ENCODE measurements at places on chromosomes 2 and 18. TPM values are rescaled to one million over a fixed set of nuclear protein-coding genes. Genes with fewer than 3 reads are reported as not detected.

The OBSL1 gene
- total RNA-seq: 76.7 TPM

The ACTR1B gene
- 70.6 TPM for total RNA-seq

- no peak for DNase-seq
These were observed 124.1 kb upstream of the XIRP2 start for GRCh38 chr2:166764216-166764615.

DNA sequence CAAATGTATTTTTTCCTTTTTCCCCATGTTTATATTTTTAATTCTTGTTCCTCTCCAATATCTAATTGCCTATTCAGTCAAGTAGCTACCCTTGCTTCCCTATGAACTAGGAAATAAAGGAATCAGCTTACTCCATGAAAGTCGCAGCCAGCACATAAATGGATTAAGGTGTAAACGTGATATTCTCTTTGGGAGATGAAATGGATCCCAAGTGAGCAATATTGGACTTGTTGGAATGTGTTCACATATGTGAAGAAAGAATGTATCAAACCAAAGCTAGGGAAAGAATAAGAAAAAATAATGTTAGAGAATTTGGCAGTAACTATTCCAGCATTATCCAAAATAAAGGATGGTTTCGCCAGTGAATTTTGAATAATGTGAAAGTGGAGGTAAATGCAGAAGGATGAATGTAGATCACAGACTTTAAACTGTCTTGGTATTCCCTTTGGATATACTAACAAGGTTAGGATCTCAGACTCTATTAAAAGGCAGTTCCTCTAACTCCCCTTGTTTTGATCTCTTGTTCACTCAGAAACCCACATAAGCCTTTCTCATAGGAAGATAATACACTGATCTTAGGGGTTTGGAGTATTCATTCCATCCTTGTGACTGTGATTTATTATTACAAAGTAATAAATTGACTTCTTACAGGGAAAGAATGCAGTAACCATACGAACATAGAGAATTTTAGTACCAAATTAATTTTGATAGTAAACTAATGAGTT is 208.1 kb downstream of the BABAM2 start:
- DNase-seq: no peak

DNA sequence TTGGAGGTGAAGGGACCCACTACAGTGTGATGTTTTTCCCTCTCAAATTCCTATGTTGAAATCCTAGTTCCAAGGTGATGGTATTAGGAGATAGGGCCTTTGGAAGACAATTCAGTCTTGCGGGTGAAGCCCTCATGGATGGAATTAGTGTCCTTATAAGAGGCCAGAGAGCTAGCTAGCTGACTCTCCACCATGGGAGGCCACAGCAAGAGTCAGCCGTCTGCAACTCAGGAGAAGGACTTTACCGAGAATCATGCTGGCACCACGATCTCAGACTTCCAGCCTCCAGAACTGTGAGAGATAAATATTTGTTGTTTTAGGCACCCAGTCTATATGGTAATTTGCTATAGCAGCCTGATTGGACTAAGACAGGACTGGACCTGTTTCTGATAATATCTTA is 461.4 kb downstream of the TSN start:
- no peak for DNase-seq

DNA sequence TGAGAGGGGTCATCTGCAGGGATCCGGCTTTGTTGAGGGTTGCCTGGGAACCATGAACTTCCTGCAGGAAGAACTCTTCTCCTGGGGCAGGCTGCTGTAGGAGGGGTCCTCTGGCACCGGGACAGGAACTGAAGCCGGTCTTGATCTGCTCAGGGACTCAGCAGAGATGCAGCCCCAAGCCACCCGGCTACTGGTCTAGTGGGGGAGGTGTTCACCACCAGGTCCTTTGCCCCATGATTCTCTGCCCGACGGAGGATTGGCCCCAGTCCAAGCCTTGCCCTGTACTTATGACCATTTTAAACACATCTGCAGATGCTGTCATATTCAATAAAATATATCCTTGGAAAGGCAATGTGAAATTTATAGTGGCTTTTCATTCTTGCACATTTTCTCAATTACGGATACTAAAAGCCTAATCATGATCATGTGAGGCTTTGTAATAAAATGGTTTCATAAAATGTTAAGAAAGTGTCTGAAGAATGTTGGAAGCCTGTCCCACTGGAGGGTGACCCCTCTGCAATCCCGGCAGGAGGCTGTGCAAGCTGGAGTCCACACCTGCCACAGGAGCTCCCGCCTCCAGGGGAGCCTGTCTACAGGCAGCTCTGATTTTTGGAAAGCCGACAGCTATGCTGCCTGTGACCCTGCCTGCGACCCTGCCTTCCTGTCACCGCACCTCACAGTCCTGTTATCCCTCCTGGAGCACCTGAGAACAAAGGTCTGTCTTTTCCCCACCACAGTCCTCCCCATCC is 98.8 kb upstream of the TAF1B start:
- DNase-seq: no peak

The ZAP70 gene
- total RNA-seq: 7.5 TPM

- DNase-seq: no peak
These were observed 48.1 kb downstream of the KLF7 start for GRCh38 chr2:207117668-207118067.

The RGPD4 gene
- total RNA-seq: 0.33 TPM

The HOXD8 gene
- total RNA-seq: 14.4 TPM

DNA sequence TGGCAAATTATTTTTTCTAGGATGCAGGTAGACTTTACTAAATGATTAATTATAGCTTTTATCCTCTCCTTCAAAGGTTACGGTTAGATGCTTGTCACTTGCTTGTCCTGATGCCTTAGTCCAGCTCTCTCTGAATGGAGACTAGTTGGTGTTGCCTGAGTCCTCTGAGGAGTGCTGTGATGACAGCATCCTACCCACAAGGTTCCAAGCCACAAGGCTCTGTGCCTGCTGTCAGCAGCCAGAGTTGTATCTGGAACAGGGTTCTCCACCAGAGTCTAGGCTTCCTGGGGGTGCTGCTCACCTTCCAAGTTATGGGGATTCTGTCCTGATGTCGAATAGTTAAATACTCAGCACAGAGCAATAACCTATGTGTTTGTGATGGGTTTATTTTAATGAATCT is 125.7 kb downstream of the GALNT1 start:
- DNase-seq: no peak

DNA sequence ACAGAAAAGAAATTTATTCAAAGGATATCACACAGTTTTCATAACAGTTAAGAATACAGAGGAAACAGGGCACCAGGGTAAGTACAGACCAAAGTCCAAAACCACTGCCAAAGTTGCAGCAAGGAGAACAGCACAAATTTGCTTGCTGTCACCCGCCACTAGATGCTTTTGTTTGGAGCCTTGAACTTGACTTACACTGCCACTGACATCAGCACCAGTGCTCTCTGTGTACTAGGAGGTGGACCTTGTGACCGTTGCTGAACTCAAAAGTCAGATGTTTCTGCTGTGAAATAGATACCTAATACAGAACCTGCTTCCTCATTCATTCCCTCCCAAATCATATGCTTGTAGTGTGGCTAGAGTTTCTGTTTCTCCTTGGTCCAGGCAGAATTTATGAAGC is 578.3 kb upstream of the TMEFF2 start:
- DNase-seq: no peak

DNA sequence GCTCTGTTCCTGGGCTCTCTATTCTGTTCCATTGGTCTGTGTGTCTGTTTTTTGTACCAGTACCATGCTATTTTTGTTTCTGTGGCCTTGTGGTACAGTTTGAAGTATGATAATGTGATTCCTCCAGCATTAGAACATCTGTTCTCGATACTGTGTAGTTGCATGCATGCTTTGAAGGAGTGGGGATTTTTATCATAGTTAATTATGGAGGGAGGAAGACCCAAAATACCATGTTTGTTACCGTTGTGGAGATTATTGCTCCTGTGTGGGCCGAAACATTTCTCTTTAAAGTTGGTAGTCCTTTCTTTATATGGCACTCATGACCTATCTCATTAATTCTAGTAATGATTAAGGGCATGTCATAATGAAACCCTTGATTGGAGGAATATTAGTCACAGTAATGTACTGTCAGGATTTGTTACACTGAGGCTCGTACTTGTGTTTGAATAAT is 87.6 kb downstream of the TTC27 start:
- no peak for DNase-seq

- DNase-seq: no peak
These were observed 1300.5 kb upstream of the DDX18 start for GRCh38 chr2:116513991-116514390.

GRCh38 chr2:173238385-173238784 is 116.3 kb upstream of the CDCA7 start:
- DNase-seq: no peak

GRCh38 chr2:73489053-73489452 is 103.4 kb downstream of the ALMS1 start:
- no peak for DNase-seq

GRCh38 chr18:45889419-45890064 is 64.1 kb downstream of the SIGLEC15 start:
- DNase-seq: no peak

The OR6B3 gene
- total RNA-seq: not detected

GRCh38 chr2:8636721-8637636 is 44.9 kb upstream of the ID2 start:
- no peak for DNase-seq

DNA sequence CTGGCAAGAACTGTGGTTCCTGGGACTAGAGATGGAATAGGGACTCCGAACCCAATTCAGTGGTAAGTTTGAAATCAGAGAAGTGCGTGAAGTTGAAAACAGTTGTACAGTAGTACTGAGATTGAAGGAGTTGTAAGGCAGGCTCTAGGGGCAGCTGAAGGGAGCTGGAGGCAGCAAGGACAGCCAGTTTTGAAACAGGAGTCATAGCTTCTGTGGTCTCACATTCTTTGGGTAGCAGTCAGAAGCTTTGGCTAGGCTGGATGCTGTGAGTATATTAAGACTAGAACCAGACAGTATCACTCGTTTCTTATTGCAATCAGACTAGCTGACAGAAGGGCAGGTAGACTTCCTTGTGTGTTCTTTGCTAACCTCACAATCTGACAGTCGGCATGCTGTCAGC is 64.5 kb upstream of the ADAM23 start:
- DNase-seq: no peak

DNA sequence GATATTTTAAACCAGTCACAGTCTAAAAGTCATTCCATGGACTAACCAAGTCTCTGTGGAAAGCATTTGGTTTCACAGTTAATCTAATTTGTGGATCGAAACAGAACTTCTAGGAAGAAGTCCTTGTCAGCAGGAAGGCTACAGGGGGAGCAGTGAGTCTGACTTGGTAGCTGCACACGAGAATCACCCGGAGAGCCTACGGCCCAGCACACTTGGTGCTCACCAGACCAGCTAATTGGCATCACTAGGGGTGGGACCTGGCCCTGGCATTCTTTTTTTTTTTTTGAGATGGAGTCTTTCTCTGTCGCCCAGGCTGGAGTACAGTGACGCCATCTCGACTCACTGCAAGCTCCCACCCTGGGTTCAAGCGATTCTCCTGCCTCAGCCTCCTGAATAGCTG is 97.7 kb downstream of the ZNF532 start:
- no peak for DNase-seq

GRCh38 chr2:224046752-224047151 is 7.7 kb upstream of the SERPINE2 start:
- DNase-seq: no peak

DNA sequence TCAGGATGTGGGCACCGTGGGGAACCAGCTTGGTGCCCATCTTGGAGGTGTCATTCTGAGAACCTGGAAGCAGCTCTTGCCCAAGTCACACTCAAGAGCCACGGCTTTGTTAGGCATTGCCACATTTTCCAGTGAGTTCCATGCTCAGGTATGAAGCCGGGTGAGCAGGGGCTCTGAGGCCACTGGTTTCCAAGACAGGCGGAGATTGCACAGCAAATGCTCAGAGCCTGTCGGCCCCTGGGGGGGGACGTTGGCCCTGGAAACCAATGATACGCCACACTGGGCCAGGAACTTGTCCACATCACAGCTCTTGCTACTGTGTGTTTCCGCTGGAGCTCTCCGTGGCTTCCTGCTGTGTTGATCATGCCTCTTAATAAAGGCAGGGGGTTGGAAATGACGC is 52.5 kb upstream of the SALL3 start:
- DNase-seq: no peak

DNA sequence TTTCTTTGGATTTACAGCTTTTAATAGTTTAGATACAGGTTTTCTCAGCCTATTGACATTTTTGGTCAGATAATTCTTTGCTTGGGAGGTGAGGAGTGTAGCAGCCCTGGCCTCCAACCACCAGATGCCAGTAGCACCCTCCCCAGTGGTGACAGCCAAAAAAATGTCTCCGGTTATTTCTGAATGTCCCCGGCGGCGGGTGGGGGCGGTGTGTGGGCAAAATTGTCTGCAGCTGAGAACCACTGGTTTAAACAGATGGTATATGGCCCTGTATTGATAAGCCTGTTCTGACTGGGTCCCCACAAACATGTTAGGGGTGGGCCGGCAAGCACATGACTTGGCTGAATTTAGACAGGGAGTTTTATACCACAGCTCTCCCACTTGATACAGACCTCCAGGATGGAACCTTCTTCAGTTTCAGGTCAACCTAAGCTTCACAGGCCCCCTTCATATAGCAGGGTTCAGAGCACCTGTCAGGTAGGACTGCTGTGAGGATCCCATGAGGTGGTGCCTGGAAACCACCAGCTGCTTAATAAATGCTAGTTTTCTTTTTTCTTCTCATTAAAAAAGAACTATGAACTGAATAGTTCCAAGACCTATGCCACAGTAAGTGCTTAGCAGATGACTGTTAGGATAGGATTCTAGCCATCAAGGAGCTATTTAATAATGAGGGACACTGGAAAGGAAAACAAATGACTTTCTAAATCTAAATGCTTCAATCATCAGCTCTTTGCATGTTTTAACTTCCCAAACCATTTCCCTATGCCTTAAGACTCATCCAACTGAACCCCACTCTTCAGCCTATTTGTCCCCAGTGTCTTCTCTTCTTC is 18.1 kb downstream of the LPIN2 start:
- DNase-seq: peak; percentile 66

DNA sequence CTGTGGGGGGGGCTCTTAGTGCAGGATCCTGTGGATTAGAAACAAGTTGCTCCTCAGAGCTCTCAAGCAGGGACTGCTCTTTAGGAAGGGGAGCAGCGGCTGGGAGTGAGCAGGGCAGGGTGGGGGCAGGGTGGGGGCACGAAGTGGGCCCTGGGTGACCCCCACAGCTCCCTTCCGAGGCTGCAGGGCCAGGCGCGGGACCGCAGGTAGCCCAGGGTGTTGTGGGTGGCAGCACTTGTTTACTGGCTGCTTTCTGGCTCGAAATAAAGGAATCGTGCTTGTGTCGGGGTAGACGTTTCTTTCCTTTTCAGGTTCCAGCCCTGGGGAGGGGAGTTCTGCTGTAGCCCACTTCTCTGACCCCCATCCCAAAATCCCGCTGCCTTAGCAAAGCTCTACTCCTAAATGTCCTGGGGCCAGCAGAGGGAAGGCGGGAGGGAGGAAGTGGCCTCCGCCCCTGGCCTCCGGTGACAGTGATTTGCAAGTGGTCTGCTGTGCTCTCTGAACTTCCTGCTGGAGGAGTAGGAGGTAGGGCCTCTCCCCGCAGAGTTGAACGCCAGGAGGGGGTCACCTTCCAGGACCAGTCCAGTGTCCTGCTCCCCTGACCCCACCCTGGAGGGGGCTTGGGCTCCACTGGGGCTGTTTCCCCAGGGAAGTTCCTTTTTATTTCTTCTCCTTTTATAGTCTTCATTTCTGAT is 8.3 kb downstream of the NEU4 start:
- DNase-seq: peak; percentile 70

The C2orf15 gene
- total RNA-seq: 0.65 TPM

Measured in aorta (tissue), 5 donors.